NCI-H524 (cell line): ENCODE measurements at places on chromosomes 6 and 20.

- DNase-seq: no peak
Measured at GRCh38 chr6:113277111-113277510, 580.0 kb upstream of the MARCKS start.

DNA sequence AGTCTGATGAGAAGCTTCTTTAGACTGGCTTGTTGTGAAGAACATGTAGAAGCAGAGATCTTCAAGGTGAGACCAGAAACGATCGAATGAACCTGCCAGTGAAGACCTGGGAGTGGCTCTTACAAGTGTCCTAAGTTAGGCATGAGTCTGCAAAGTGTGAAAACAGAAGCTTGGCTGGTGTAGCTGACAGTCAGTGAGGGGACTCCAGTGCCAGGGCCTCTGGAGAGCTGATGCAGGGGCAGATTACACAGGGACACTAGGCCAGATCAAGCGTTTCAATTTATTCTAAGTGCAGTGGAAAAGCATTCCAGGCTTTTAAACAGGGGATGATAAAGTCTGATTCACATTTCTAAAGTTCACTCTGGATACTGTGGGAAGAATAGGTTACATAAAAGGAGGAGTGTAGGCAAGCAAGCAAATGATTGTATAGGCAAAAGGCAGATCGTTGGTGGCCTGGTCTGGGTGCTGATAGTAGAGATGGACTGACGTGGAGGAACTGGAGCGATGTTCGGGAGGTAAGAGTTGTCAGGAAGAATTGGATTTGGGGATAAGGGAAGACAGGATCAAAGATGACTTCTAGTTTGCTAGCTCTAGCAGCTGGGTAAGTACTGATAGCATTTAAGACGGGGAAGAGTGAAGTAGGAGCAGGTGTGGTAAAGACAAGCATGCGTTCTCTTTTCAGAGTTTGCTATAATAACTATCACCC is 133.5 kb downstream of the MAN1A1 start:
- no peak for DNase-seq

GRCh38 chr6:152380993-152381898 is 255.9 kb downstream of the SYNE1 start:
- peak; percentile 37 for DNase-seq

GRCh38 chr6:36230371-36230770 is 33.8 kb downstream of the BRPF3 start:
- DNase-seq: no peak

DNA sequence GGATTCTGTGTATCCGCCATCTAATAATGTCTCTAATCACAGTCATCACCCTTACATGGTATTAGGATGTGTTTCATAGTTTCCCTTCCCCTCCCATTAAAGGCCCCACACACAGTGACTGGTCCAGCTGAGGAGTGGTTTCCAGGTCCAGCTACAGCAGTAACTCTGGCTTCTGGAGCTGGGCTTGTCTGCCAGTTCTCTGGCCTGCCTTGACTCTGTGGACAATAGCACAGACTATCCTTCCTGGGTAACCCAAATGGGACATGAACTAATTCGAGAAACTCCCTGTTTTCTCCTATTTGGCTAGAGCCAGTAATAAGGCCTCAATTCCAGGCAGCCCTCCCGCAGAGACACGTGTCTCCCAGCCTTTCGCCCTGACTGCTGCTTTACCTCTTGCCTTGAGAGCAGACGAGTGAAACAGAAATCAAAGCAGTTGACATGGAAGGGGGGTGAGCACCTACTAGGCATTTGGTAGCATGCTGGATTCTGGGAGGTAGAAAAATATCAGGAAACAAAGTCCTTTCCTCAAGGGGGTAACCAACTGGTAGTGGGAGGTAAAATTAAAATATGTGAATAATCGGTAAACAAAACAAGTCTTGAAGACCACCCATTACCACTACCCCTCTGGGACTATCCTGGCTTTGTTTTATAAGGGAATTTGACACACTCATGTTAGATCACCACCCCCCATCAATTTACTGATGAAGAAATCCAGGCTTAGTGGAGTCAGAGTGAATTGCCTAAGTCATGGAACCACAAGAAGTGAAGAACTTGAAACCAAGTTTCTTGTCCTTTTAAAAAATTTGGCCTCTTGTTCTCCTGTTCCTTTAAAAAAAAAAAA is 1.2 kb downstream of the TRAF3IP2 start:
- no peak for DNase-seq

GRCh38 chr6:39910744-39911143 is 23.5 kb downstream of the MOCS1 start:
- DNase-seq: no peak

GRCh38 chr6:110422444-110422822 is 7.1 kb upstream of the DDO start:
- DNase-seq: no peak

DNA sequence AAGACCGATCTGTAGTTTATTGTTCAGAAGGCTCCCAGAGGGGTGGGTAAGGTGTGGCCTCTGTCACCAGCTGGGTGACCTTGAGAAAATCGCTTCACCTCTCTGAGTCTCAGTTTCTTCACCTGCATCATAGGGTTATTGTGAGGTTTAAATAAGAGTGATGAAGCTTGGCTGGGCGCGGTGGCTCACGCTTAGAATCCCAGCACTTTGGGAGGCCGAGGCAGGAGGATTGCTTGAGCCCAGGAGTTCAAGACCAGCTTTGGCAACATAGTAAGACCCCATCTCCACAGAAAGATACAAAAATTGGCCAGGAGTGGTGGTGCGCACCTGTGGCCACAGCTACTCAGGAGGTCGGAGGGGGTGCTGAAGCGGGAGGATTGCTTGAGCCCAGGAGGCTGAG is 36.0 kb downstream of the VSTM2L start:
- DNase-seq: no peak

DNA sequence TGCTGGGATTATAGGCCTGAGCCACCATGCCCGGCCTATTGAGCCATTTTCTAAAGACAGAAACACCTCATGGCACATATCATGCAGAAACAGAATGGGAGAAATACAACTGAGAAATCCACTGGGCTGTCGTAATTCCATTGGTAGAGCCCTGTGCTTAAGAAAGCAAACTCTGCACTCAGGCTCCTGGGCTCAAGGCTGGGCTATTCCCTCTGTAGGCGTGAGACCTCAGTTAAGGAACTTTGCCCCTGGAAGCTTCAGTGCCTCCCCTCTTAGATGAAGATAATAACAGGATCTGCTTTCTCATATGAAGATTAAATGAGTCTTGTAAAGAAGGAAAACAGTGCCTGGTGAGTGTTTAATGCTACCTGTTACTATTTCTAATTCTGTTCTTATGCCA is 120.3 kb downstream of the PXDC1 start:
- no peak for DNase-seq

DNA sequence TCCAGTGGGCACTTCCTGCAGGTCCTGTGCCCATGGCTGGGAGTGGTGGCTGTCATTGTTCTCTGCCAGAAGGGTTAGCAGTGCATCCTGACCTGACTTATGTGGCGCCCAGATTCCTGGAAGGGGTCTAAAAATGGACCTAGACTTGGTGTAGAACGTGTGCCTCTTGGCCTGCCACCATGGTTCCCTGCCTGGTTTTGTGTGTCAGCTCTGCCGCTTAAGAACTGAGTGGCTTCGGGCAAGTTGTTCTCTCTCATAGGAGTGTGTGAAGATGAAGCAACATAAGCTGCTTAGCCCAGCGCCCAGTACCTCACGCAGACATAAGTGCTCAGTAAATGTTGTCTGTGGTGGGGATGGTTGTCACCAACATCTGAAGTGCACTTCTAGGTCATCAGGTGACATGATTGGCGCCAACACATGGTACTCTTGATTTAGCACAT is 52.1 kb downstream of the PTPN1 start:
- DNase-seq: peak; percentile 69

- no peak for DNase-seq
Measured at GRCh38 chr6:29142309-29142708, 28.4 kb upstream of the OR2J2 start.

- no peak for DNase-seq
Measured at GRCh38 chr6:150328744-150329405, 39.9 kb upstream of the IYD start.

DNA sequence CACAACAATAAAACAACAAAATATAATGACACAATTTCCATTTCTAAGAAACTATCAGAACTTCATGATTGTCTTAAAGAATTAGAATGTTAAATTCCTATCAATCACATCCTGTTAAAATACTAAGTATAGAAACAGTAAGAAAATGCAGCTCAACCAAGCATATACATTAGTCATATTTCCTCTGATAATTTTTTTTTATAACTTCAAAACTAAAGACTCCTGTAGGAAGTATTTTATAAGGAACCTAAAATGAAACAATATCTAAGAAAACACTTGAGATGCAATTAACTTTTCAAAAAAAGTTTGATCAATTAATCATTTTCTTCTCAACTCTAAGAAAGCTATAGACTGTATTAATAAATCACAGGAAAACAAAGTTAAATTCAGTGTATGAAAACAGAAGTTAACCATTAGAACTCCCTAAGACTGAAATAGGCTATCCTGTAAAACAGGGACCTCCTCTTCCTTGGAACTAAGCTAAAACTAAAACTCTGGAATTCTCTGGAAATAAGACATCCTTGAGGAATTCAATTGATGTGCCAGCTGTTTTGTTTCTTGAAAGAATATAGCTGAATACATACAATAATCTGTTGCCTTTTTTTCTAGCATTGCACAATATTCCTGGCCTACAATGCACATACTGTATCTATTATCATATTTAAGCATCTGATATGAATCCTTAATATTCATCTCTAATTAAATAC is 19.8 kb downstream of the FKBP5 start:
- DNase-seq: no peak

- no peak for DNase-seq
Measured at GRCh38 chr6:166228839-166229528, 61.3 kb upstream of the TBXT start.

GRCh38 chr6:2433711-2434110 is 188.3 kb upstream of the GMDS start:
- DNase-seq: no peak

GRCh38 chr6:20873425-20874190 is 339.4 kb downstream of the CDKAL1 start:
- DNase-seq: peak; percentile 67

DNA sequence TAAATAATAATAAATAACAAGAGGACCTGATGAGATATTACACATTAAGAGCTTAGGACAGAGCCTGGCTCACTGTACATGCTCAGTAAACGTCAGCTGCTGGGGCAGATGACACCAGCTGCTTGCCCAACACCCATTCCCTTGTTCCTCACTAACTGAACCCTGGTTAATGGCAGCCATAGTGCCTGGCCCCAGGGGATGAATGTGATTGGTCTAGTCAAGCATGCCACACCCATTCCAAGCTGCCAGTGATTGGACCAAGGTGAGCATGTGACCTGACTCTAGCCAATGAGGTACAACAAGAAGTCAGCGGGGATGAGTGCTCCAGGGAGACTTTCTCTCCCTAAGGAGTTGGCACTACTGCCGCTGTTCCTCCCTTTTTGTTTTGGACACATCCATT is 85.1 kb upstream of the PTPN1 start:
- DNase-seq: peak; percentile 28

GRCh38 chr6:69802995-69803394 is 6.2 kb upstream of the LMBRD1 start:
- DNase-seq: no peak

DNA sequence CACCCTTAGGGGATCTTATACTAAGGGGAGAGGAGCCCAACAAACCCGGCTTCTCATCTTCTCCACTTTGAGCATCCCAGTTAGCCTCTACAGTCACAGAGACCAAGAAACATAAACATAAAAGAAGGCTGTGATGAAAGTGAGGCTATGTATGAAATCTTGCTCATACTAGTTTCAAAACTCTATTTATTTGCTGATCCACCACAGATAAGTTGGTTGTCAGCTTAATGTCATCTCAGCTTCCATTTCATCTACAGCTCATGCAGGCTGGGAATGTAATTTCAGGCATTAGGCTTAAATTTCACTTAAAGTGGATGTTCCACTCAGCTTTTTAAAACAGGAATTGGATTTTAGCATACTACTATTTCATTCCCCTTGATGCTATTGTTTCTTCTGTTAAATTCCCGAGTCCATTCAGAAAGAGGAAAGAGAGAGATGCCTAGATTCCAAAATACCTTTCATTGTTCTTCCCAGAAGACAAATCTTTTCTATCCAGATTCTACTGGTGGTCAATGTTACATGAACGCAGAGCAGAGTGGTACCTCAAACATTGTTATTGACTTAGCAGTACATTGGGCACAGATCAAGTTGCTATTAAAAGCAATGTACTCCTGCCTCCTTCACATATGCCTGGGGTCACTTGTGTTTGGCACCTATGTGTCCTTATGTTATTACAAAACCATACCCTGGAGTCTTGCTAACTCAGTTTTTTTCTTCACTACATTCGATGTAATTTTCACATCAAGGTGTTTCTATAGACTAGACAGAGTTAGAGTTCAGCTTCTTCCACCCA is 149.0 kb downstream of the HACE1 start:
- peak; percentile 2 for DNase-seq

DNA sequence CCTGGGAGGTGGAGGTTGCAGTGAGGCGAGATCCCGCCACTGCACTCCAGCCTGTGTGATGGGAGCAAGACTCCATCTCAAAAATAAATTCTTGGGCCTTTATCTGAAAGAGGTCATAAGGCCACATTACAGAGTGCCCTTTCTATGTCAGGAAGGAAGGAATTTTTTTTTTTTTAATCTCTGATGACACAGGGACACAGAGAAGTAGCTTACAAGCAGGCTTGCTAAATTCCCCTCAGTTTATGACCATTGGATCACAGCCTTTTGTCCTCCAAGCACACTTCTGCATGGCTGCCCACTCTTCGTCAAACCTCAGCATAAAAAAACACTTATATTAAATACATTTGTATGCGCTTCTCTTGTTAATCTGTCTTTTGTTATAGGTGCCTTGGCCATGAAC is 7.5 kb upstream of the IFNGR1 start:
- DNase-seq: no peak

DNA sequence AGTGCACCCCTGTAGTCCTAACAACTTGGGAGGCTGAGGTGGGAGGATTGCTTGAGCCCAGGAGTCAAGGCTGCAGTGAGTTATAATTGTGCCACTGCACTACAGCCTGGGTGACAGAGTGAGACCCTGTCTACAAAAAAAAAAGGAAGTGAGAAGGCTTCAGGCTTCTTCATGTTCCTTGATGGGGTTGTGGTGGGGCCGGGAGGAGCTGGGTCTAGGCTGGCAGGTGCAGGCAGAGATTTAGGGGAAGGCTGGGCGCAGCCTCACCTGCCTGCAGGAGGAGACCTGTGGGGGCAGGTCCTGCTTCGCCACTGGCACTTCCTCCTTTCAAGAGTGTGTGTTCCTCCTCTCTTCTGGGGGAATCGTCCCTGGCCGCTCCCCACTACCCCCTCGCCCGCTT is 63.9 kb downstream of the CHMP4B start:
- no peak for DNase-seq

GRCh38 chr6:12654514-12654913 is 62.1 kb upstream of the PHACTR1 start:
- no peak for DNase-seq

GRCh38 chr20:43846516-43846905 is 68.1 kb upstream of the TOX2 start:
- no peak for DNase-seq

- peak; percentile 55 for DNase-seq
Measured at GRCh38 chr20:51372176-51372803, 170.2 kb downstream of the NFATC2 start.

DNA sequence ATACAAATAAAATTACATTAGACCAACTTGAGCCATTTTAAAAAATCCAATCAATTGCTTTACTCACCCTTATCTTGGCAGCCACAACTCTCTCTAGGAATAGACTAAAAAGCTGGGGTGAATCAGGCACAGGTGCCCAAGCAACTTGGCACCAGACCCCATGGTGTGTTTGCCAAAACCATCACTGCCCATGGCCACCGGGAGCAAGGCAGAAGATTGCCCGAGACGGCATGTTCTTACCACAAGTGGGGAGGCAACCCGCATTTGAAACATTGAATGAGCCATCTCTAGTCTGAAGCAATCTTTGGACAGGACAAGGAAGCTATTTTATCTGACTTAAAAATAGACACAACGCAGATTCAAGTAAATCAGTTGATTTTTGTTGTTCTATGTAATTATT is 69.0 kb downstream of the SMLR1 start:
- DNase-seq: no peak
